ENCODE measurements at places on chromosomes 1 and 21.

- DNase-seq, result no peak
These were observed 10.3 kb downstream of the DNALI1 start for GRCh38 chr1:37567023-37567422.

GRCh38 chr1:36691374-36691773, 208.7 kb upstream of the CSF3R start:
- no peak for DNase-seq

DNA sequence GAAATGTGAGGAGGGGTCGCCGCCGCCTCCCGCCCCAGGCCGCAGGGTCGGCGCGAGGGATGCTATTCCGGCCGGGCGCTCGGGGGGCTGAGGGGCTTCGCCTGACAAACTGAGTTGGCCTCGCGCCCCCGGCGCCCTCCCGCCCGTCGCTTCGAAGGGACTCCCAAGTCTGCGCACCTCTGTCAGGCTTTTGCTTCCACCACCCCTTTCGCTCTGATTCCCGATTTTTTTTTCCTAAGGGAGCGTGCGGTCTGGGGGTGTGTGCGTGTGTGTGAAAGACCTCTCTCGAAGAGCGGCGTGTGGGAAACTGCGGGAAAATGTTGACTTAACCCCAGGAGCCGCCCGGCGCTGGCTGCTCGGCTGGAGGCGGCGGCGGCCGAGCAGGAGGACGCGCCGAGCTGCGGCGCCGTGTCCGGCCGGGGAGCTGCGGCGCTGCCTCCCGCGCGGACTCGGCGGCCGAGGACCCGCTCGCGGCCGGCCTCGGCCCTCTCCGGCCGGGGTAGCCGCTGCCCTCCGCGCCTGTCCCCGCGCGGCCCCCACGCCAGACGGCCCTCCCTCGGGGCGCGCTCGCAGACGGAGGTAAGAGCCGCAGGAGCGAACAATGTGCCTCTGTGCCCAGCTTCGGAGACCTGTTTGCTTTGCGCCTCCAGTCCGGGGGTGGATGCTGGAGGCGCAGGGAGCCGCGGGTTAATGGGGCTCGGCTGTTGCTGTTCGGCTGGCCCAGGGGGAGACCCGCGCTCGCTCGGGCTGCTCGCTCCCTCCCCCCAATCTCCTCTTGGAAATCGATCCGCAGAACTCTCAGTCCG, 1.1 kb downstream of the ADGRL2 start:
- DNase-seq, result peak; percentile 35

GRCh38 chr1:245493029-245493428, 338.2 kb downstream of the KIF26B start:
- no peak for DNase-seq

- DNase-seq, result peak; percentile 49
These were observed 207.6 kb upstream of the NFIA start for GRCh38 chr1:60874718-60875117.
